ENCODE measurements at places on chromosomes 3 and 15.

GRCh38 chr3:9957214-9957613 is 5.0 kb upstream of the PRRT3 start:
- no peak for DNase-seq

DNA sequence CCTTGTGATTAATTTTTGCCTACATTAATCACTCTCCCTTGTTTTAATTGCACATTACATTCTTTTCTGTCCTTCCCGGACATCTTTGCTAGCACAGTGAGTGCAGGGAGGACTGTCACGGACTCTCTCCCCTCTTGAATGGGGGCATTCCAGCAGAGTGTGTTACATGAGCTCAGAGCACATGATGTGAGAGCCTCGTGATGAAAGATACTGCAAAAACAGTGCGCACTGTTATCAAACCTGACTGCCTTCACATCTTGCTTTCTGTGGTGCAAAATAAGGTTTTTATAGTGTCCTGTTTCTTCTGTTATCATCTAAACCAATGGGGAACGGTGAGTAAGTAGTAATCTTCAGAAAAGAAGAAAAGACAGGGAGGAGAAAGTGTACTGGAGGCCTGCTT is 167.5 kb downstream of the PGPEP1L start:
- DNase-seq = no peak

DNA sequence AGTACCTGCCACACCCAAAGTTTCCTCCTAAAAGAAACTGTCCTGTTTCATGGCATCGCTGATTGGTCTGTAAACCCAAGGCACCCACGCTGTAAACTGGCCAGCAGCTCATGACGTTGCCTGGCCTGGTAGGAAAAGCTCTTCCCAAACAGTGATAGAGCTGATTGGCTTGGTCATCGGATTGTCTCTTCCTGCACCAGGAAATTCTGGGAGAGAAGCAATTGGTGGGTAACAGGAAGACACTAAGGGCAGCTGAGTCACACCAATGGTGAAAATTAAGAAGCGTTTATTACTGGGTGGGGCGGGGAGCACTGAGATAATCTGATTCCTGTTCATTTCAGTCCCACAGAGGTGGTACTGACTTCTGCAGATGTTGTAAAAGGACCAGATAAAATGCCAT is 31.0 kb downstream of the KLHL6 start:
- no peak for DNase-seq

DNA sequence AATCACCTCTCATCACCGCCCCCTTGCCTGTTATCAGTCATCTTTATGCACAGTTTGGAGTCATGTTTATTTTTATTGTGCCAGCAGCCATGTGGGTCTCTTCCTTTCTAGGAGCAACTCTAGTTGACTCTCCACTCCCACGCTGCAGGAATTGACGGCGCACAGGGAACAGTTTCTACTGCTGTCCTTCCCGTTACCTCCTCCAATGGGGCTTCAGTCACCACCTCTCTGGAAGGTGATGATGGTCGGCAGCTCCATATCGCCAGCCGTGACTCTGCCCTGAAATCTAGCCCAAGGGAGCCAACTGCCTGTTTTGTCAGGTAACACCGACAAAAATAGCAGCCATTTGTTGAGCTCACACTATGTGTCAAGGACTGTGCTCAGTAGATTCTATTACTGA is 35.6 kb upstream of the FAM107A start:
- no peak for DNase-seq

GRCh38 chr3:138928727-138929372 is 18.1 kb downstream of the FOXL2 start:
- no peak for DNase-seq

All from stimulated activated CD8-positive, alpha-beta memory T cell treated with anti-CD3 and anti-CD28 coated beads, Interleukin-7, amount 100 ng/mL, for 24 hours (primary cell).